NCI-H510A (cell line): ENCODE measurements at places on chromosomes 7 and 10.

DNA sequence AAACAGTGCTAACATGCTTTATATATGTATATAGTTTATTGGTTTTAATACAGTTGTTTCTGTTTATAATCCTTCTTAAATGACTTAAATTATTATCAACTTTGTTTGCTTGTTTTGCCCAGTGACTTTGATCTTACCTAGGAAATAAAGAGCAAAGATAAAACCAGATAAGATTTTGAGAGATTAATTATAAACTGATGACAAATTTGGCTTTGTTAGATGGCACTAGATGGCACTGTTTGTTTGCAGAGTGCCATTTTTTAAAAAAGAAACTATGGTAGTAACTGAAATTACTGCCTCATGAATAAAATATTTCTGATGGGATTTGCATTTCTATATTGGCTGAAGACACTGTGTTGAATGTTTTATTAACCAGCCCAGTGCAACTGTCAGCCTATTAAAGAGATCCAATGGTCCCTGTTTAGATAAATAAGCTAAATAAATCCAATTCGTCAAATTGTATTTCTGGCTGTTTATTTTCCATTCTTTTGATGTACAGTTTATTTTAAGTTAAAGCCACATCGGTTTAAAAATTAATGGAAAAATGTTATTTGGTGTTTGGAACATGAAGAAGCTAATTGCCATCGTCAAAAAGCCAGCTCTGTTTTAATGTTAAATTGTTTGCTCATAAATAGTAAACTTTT, 28.7 kb downstream of the VTI1A start:
- DNase-seq, result no peak

DNA sequence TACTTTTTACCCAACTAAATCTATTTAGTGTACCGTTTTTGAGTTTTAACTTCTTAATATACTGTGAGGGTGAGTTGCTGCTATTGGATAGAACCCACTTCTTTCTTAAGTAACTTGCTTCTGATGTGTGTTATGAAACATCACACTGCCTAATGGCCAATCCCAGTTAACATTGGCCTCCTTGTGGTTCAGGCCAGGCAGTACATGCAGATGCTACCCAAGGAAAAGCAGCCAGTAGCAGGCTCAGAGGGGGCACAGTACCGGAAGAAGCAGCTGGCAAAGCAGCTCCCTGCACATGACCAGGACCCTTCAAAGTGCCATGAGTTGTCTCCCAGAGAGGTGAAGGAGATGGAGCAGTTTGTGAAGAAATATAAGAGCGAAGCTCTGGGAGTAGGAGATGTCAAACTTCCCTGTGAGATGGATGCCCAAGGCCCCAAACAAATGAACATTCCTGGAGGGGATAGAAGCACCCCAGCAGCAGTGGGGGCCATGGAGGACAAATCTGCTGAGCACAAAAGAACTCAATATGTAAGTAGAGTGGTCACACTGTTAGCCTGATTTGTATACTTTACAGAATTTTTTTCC, 39.7 kb downstream of the TES start:
- no peak for DNase-seq

- no peak for DNase-seq
These were observed 33.5 kb downstream of the MYPN start for GRCh38 chr10:68142761-68143160.

GRCh38 chr10:30842894-30843293, 188.8 kb downstream of the ZNF438 start:
- no peak for DNase-seq

DNA sequence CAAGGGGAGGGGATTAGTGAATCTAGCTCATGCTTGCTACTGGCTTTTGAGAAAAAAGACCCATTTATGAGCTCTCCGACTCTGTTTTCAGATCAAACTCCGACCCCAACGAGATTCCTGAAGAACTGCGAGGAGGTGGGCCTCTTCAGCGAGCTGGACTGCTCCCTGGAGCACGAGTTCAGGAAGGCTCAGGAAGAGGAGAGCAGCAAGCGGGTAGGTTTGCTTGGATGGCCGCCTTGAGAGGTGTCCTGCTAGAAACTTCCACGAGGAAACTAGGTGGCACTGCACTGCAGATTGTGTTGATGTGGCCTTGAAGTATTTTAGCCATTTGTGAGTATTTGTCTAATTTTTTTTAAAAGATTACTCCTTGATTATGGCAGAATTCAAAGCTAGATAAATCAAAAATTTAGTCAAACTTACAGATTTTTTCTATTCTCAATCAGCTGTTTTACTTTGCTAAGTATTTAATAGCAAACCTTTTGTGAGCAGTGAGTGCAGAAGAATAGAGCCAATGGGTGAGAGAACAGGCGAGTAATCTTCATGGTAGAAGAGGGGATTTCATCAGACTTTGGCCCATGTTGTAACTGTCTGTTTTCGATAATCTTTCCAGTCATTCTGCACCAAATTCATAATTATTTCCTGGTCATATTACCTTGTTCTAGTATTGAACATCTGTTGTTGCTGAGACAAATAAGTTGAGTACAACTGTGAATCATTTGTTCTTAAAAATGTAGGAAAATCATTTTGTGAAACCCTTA, 95.4 kb downstream of the CREB5 start:
- DNase-seq, result no peak

- DNase-seq, result no peak
These were observed 1003.7 kb downstream of the LRMDA start for GRCh38 chr10:76435157-76435556.

GRCh38 chr7:134432296-134433152, 26.4 kb downstream of the AKR1B1 start:
- peak; percentile 74 for DNase-seq

- no peak for DNase-seq
These were observed 60.1 kb upstream of the ARID5B start for GRCh38 chr10:61841338-61841875.

GRCh38 chr7:131957338-131958020, 401.1 kb upstream of the PODXL start:
- no peak for DNase-seq

- no peak for DNase-seq
These were observed 568.1 kb upstream of the LRRN3 start for GRCh38 chr7:110522761-110523200.

GRCh38 chr10:92284112-92284704, 6.7 kb downstream of the CPEB3 start:
- no peak for DNase-seq

- DNase-seq, result no peak
These were observed 81.3 kb upstream of the ARHGAP21 start for GRCh38 chr10:24804956-24805355.

DNA sequence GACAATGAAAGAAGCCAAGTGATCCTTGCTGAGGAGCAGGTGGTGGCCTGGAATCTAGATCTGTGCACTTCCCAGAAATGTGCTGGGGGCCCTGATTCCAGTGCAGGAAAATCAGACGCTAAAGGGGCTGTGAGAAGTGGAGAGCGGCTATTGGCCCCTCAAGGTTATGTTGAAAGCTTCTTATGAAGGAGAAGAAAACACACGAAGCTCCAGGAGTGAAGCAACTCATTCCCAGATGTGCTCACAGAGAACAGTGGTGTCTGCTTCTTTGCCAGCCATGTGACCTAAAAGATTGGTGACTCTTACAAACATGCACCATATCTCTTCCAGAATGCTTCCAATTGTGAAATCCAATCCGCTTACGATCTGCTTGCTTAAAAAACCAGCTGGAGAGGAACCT, 679.3 kb upstream of the IGFBP3 start:
- DNase-seq, result no peak
